Lung microvascular endothelial cell (primary cell): ENCODE measurements at places on chromosomes 7 and 10. TPM values are rescaled to one million over a fixed set of nuclear protein-coding genes. Genes with fewer than 3 reads are reported as not detected.
A peak's percentile ranks its signal among the peaks of the same experiment; 100 is the strongest.

Gene LIPF
- not detected in 2 replicates for total RNA-seq

Gene TMEM229A
- not detected in 2 replicates for total RNA-seq

Gene AKR1C4
- not detected in 2 replicates for total RNA-seq

DNA sequence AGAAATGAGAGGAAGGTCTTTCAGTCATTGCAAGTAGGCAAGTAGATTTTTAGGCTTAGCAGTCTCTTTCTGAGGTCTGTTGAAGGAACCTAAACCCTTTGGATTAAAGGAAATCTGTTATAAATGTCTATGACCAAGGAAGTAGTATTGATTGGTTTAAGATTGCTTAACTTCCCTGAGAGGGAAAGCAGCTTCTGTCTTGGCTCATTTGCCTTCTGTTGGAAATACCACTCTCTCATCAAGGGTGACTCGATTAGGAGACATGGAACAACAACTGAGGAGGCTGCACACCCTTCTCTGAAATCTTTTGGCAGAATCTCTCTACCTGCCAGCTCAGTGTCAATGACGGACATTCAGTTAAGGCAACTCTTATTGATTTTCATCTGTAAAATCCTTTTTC lies 282.9 kb downstream of the PRKG1 start:
- no peak for DNase-seq

DNA sequence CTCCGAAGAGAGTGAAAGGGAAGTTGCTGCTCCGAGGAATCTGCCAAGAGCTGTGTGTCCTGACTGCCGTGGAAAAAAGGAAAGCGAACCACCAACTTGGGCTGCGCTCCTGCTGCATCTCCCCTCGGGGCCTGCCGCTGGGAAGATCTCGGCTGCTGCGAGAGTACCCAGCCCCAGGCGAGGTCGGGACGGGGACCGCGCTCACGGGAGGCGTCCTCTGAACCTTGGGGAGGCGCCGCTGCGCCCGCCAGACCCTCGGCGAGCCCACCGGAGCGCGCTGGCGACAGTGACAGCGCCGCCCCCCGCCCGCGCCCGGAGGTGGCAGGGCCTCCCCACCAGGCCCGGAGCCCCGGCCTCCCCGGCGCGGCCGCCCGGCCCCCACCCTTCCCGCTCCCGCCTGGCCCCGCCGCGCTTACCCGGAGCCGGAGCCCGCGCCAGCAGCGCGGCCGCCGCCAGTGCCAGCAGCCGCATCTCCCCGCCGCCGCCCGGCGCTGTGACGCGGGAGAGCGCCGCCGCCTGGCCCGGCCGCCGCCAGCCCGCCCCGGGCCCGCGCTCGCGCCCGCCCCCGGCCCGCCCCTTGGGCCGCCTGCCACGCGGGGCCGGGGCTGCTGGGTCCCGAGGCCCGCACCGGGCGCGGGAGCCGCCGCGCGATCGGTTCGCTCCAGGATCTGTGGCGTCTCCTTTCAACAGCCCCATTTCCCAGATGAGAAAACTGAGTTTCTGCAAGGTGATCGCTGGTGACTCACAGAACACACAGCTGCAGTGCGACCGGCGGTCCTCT lies at the start of gene VSTM4:
VSTM4 (minus strand) TSS at position 508 of the 781 bp plus-strand sequence; CDS start at position 471, 37 bp downstream.
- peak; percentile 43 for DNase-seq

DNA sequence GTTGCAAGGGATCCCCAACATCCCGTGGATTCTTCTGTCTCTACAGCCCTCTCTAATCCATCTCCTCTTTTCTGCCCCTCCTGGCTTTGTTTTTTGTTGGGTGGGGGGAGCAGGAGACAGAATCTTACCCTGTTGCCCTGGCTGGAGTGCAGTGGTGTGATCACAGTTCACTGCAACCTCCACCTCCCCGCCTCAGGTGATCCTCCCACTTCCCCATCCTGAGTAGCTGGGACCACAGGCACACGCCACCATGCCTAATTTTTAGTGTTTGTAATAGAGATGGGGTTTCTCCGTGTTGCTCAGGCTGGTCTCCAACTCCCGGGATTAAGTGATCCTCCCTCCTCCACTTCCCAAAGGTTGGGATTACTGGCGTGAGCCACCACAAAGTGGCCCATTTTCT lies 121.8 kb downstream of the MYL10 start:
- DNase-seq, result no peak

GRCh38 chr7:22110881-22111280 lies 165.2 kb upstream of the CDCA7L start:
- DNase-seq, result no peak

DNA sequence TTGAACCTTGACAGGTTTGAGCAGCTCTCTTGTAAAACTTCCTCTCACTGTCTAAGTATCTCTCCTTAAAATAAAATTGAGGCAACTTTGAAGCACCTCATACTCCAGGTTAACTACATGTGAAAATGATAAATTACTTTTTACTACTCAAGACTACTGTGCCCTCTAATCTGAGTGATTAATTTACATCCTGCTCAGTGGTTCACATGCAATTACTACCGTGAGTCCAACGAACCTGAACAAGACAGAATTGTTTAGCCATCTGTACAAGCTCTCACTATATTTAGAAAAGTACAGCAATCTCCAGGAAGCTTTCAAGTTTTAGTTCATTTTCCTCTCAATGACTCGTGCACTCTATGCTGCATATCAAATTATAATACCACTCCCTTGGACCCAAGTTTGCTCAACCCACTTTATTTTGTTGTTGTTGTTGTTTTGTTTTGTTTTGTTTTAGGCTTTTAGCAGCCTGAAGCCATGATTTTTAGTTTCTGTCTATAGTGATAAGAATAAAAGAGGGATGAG lies 21.2 kb downstream of the PDE1C start:
- no peak for DNase-seq

DNA sequence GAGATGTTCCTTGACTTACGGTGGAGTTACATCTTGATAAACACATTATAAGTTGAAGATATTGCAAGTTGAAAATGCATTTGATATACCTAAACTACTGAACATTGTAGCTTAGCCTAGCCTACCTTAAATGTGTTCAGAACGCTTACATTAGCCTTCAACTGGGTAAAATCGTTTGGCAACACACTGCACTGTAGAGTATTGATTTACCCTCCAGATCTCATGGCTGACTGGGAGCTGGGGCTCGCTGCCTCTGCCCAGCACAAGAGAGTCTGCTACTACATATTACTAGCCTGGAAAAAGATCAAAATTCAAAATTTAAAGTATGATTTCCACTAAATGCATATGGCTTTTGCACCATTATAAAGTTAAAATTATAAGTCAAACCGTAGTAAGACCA lies 7.5 kb upstream of the AGR3 start:
- no peak for DNase-seq

DNA sequence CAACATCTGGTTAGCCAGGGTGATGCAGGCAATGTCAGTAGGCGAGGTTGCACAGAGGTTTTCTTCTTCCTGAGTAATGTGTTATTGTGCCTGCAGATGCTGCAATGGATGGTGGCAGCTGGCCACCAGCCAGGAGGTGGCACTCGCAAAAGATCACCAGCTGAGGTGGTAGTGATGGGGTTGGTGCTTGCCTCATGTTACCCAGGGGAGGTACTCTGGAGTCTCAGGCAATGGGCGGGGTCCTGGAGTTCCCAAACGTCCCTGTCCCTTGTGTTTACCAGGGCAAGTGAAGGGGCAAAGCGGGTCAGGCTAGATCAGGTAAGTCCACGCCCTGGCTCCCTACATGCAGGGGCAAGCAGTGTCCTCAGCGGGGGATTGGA lies 21.1 kb downstream of the CLRN3 start:
- DNase-seq, result no peak

- DNase-seq, result no peak
Observed at GRCh38 chr7:128206747-128207500, 34.2 kb upstream of the LEP start.
